ENCODE measurements at places on chromosomes 2 and 18.

DNA sequence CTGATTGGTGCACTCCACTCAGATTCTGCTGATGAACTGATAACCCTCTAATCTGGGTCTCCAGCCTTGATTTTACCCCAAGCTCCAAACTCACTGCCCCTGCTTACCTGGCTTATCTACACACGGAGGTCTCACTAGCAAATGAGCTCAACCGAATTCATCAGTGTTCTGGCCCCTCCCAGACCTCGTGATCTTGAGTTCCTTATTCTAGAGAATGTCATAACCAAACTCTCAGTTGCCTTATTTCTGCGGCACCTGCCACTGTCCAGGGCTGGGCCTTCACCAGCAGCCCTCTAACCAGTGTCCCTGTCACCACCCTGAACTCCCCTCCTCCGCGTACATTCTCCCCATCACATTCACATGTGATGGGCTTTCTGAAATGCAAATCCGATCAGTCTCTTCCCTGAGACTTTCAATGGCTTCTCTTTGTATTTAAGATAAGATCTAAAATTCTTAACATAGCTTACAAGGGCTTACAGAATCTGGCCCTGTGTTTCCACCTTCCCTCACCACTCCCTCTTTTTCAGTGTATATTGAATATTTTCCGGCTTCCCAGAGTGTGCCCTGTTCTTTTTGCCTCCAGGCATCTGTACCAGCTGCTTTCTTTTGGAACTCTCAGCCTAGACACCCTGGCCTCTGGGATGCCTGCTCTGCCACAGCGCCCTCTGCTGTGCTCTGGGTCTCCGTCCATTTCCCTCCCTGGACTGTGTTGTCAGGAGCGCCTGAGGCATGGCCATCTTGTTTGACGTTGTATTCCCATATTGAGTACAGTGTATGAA, 31.1 kb downstream of the NAB1 start:
- DNase-seq: peak; percentile 7

DNA sequence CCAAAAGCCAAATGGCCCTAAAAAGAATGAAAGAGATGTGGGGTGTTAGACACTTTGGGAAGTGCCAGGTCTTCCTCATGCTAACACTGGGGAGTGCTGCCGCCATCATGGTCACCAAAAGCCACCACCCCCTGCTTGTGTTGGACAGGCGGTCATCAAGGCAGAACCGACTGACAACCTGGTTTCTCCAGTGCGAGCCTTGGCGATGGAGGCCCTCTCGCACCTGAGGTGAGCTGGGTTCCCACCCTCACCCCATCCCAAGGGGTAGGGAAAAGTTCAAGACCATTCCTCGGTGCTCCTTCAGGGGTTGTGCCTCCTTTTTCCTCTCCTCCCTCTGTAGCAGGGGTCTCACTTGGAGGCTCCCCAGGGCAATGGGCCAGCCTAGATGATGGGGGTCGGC, 33.6 kb downstream of the MROH2A start:
- no peak for DNase-seq

DNA sequence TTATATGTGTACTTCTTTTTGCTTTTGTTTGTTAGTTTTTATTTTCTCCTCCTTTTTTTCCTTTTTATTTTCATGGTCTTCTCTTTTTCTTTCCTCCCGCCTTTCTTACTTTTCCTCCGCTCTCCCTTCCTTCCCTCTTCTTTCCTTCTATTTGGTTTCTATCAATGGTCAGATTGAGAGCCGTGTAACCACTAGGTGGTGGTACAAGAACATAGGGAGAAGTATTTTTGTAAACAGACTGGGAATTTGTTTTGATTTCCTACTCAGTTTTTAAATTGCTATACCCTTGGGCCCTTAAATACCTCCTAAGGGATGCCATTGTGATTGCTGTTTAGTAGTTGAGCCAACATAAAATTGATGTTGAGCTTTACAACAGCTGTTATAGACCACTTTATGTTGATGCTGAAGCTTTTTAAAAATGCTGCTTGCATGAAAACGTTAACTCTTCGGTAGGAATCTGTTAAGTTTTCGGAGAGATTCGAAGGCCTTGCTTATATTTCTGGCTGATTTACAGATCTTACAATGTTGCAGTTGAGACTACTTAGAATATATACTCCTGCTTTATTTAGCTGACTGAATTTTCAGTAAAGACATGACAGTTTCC, 124.2 kb downstream of the UBE2E3 start:
- no peak for DNase-seq

- DNase-seq: no peak
Observed at GRCh38 chr18:77300579-77300978, 50.9 kb downstream of the GALR1 start.

DNA sequence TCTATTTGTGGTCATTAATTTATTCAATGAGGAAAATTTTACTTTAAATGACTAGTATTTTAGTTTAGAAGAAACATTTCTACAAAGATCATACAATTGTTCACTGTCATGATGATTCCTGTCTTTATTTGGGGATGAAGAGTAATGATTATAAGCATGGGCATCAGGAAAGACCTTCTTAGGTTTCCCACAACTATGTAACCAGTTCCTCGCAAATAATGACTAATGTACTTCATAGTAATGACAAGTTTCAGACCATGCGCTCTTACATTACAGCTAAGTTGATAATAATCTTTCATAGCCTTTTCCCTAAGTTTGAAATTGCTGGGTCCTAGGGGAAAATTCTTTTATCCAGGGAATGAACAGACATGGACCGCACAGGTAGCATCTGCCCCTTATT, 90.5 kb downstream of the MYO5B start:
- no peak for DNase-seq

GRCh38 chr2:177252808-177253531, 11.6 kb downstream of the NFE2L2 start:
- no peak for DNase-seq

GRCh38 chr2:187187519-187187918, 260.5 kb downstream of the CALCRL start:
- DNase-seq: no peak

DNA sequence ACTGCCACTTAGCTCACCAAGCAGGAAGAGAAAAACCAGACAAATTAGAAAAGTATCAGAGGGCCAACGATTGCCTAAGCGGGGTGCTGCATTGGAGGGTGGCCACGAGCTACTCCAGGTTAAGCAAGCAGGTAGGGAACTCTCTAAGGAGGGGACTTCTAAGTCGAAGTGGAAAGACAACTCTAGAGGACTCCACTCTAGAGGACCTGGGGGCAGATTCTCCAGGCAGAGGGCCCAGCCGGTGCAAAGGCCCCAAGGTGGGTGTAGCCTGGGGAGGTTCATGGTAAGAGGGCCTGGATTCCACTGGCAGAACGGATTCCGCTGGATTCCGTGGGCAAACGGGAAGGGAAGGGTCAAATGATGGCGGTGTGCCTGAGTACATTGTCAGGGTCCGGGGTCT, 12.7 kb downstream of the FBLN7 start:
- no peak for DNase-seq

DNA sequence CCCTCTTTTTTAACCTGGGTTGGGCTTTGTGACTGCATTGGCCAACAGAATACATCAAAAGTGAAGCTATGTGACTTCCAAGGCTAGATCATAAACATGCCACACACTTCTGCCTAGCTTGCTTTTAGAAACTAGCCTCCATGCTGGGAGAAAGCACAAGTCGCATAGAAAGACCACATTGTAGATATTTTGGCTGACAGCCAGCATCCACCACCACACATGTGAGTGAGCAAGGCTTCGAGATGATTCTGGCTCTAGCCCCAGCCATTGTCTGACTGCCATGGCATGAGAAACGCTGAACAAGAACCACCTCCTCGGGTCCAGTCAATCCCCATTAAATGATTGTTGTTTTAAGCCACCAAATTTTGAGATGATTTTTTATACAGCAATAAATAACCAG, 66.8 kb upstream of the STPG4 start:
- DNase-seq: no peak

DNA sequence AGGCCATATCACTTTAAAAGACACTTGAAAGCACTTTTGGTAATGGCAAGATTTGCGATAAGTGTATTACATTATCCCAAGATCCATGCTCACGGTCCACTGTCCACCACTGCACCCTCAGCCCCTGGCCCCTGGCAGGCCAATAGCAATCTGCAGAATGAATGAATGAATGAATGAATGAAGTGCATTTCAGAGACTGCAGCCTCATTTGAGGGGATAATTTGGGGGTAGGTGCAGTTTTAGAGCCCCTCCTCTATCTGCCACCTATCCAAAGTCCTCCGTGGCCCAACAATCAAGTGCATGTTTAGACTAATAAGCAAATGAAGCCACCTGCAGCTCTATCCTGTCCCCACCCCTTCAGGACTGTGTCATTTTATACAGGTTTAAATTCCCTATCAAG, 1.3 kb upstream of the RBM44 start:
- no peak for DNase-seq

- DNase-seq: no peak
Observed at GRCh38 chr2:166494140-166494624, at the start of gene SCN7A. Gene SCN7A (minus strand): TSS chr2:166494249. CDS start chr2:166477696, 16,553 bp downstream.

DNA sequence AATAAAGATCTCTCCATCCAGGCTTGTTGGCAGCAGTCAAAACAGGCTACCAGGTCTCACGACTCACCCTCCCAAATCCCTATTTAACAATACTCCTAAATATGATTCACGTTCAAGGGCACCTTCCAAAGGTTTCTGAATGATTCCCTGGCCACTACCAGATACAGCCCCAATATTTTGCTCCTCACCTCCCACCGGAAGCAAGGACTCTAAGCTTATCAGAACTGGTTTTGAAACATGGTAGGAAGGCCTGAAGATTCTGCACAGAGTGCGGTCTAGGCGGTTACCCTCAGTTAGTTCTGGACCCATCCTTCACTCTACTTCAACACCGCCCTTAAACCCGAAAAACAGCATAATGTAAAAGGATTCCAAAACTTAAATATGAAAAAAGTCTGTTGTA, 5.2 kb downstream of the PPP4R1 start:
- no peak for DNase-seq

- no peak for DNase-seq
Observed at GRCh38 chr2:163157411-163157810, 318.8 kb upstream of the KCNH7 start.

DNA sequence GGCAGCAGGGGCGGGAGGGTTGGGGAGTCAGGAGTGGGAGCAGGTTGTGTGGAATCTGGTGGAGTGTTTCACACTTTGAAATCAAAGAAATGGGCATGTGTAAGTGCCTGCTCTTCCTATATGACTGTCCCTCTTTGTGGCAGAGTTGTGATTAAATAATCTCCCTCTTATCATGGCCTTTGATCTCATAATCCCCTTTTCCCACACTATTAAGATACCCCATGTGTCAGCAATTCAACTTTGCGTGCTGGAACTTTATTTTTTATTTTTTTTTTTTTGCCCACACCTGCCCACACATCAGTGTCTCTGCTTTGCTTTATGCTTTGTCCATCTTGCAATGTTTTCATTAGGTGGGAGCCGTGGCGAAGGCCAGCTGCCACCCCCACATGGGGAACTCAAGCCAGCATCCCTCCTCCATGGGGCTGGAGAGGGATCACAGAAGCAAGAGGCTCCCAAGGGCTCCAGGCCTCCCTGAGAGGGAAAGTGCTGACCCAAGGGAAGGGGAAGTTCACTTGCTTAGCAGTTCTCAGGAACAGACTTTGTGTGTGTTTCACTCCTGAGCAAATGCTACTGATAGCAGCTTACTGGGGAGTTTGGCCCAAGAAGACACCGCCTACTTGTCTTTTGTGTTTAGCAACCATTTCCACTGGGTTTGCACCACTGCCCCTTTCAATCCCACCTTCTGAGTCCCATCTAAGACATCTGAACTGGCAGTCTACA, 243.4 kb downstream of the BCL11A start:
- no peak for DNase-seq

DNA sequence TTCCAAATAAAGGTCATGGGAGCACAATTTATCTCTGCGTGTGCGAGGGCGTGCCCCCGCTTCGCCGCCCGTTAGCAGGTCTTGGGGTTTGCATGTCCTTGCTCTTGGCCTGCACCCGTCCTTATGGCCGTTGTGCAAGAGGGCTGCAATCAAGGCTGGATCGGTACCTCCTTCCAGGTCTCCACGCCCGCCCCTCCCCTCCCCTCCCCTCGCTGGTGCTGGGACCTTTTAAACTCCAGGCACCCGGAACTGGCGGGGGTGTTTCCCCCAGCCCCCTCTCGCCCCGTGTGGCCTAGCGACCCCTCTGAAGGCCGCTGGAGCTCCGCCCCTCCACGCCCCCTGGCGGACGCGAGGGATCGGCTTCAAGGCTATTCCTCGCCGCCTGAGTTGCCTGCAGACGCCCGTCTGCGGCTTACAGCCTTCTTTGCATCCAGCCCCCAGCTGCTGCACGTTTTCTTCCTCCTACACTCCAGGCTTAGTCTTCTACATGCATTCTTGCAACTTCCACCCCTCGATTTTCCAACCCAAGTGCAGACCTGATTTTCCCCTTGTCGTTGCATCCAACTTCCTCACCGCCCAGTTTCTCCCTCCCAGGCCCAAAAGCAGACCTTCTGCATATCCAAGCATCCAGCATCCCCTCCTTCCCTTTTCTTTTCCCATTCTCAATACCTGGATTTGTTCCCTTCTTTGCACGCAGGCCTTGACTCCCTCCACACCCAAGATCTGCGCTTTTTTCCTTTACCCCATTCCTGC, 577 bp downstream of the IDH1 start:
- peak; percentile 62 for DNase-seq

- no peak for DNase-seq
Observed at GRCh38 chr2:149330127-149331022, at the start of gene LYPD6. Gene LYPD6 (plus strand): TSS chr2:149330587. CDS start chr2:149437709, 107,122 bp downstream.

DNA sequence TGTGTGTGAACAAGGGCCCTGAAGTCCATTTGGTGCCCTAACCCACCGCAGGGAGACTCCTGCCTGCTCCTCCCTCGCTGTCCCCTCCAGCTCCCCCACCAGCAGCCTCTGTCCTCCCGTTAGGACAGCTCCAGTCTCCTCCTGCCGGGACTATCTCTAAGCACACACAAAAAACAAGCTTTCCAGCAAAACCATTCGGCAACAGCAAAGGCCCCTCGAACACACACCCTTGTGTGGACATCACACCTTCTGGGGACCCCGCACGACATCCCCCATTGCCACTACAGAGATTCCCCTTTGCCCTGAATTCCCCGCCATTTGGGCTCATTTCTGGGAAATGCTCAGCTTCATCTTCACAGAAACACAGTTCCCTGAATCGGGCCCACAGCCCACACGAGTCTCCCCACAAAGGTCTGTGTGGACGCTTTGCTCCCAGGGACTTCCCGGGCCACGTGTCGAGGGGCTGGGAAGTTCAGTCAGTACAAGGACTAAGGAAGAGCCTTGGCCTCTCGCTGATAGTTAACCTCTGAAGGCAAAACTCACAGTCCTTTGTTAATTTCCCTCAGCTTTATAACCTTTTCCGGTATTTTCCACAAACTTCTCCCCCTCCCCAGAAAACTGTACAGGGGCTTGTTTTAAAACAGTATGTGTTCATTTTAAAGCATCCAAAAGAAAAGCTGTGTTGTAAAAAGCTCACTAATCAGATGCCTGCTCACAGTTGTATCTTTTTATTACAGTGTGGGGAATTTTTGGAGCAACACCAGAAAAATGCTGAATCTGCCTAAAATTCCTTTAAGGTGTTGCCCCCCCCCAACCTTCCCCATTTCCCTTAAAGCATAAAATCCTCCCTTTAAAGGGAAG, 25.9 kb downstream of the SMAD7 start:
- no peak for DNase-seq

GRCh38 chr2:20430461-20431300, 16.2 kb upstream of the RHOB start:
- no peak for DNase-seq
